ENCODE measurements at places on chromosomes 16 and 17.

- DNase-seq = no peak
Measured at GRCh38 chr17:42098730-42099399, 592 bp upstream of the ZNF385C start.

- no peak for DNase-seq
Measured at GRCh38 chr17:62727916-62728672, 80.0 kb downstream of the MARCHF10 start.

DNA sequence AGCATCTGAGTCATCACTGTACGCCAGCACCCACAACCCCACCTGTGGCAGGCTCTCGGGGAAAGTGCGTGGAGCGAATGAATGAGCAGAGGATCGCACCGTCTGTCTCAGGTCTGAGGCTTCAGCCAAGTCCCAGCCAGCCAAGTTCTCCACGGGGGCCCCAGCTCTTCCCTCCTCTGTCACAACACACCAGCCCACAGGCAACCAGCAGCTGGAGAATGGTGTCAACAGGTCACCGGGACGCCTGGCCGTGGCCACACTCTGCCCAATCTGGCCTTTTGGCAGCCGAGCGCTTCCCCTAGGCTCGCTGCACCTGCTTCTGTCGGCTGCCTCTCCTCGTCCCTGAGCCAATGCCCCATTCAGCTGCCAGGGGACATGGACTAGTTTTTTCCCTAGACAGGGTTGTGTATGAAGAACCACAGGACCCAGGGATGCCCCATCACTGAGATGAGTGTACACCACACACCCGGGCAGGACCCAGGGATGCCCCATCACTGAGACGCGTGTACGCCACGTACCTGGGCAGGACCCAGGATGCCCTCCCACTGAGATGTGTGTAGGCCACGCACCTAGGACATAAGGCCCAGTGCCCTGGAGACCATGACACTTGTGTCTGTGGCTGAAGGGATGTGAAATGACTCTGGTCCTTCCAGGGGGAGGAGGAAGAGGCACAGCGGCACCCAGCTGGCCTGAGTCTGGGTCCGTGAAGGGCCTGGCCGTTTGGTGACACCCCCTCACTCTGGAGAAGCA is 52.8 kb downstream of the ABR start:
- DNase-seq = no peak

DNA sequence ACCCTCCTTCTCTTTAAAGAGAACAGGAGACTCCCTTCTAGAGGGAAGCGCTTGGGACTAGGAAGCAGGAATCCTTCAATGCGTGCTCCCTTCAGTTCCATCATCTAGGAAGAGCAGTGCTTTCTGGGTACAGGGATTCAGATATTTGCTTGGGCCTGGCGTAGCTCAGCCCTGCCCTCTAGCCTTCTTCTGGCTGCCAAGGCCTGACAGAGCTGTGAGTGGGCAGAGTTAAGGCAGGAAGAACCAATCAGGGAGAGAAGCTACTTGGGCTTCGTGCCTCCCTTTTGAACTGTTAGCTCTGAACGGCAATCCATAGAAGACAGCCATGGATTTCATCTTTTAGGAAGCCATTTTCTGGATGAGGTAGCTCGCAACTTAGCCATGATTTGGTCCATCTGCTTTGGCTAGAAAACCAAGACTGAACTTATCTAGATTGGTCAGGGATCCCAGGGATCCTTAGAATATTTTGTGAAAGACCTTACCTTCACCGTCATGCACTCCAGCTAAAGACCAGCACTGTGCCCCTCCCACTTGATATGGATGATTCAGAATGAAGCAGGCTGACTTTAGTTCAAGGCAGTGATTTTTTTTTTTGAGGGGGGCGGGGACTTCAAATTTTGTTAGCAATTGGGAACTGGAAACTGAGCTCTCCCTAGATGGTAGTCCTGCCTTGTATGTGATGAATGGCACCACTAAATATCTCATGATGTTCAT is 2.5 kb upstream of the CORO6 start:
- DNase-seq = no peak

DNA sequence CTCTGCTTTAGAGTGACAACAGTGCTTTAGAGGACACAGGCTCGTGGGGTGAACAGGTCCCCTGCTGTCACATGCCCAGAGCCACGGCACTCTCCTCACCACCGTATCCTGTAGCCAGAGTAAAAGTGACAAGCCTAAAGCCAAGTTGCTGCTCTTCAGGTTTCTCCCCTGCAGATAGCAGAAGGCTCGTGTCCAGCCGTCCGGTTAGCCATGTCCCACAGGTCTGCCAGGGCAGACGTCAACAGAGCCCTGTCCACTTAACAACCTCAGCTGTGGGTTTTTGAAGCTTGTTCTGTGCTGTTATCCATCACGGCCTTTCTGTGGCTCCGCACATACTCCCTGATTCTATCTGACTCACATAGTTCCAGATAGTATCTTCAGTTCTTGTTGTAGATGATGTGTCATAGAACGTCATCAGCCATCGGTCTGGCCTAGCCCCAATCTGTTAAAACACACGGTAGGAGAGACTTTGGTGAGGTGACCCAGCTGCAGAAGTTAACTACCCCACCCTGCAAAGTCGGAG is 100.7 kb downstream of the SOCS1 start:
- DNase-seq = no peak

DNA sequence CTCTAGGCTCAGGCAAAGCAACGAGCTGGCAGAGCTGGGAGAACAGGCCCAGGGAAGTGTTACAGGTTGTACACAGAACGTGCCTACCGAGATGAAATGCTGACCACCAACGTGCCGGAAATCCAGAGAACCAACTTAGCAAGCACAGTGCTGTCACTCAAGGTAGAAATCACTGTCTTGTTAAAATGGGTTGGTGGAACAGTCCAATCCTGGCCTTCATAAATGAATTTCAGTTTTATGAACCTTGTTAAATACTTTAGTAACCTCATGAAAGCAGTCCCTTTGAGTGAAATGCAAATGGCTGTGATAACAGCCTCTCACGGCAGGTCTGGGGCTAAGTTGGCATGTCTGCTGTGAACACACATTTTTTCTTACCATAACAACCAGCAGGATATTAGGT is 29.0 kb downstream of the ETV4 start:
- no peak for DNase-seq

- no peak for DNase-seq
Measured at GRCh38 chr17:17146786-17147406, 59.2 kb downstream of the PLD6 start.

GRCh38 chr16:48511071-48511540 is 98.9 kb downstream of the N4BP1 start:
- no peak for DNase-seq

GRCh38 chr17:14499976-14500375 is 199.1 kb downstream of the HS3ST3B1 start:
- DNase-seq = no peak

DNA sequence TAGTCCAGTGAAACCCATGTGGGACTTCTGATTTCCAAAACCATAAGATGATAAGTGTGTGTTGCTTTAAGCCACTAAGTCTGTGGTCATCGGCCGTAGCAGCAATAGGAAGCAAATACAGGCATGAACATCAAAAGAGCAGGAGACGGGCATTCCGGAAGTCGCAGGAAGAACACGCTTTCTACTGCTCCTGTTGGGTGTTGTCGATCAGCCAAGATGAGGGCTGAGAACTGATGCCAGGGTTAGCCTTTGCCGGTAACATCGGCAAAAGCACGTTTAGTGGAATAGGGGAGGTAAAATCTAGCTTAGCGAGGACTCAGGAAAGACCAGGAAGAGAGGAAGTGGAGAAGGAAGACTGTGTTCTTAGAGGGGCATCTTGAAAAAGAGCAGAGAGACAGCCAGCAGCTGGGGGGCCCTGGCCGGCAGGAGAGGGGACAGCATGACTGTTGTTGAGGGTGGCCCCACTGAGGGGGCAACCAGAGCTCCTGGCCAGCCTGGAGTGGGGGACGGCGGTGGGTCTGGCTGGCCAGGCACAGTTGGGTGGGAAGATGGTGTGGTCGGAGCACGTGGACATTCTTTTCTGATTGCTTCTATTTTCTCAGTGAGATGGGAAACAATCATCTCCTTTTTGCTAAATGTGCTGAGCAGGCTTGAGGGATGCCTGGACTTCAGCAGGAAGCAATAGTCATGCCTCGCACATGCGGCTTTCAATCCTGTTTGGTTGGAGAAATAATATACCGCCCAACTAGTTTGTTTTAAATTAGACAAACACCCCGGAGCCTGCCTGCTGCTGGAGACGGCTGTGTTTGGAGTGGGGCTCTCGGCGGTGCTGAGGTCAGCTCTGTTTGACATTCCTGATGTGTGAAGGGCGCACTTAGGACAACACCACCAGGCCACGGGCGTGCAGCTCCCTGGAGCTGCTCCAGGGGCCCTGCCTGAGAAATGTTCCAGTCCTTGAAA is 109.9 kb downstream of the METRNL start:
- DNase-seq = no peak

DNA sequence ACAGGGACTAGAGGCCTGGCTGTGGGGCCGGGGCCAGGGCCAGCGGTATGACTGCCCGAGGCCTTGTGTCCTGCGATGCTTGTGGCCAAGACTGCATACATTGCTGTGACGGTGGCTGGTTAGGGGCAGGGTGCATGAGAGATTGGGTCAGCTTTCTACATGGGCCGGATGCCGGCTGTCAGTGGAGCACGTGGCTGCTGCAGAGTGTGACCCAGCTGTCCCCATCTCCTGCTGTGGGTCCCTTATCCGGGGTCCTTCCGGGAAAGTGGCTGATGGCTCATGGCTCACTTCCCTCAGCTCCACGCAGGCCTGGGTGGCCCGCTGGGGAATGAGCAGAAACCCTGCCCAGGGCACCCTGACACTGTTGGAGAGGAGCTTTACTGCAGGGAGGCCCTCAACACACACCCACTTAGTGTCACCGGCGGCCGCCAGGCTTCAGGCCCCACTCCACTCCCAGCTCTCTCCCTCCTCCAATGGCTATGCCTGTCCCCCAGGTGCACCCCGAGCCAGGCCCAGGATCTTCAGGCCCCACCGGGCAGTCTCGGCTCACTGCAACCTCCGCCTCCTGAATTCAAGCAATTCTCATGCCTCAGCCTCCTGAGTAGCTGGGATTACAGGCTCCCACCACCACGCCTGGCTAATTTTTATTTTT is 808 bp upstream of the RGS11 start:
- DNase-seq = no peak

DNA sequence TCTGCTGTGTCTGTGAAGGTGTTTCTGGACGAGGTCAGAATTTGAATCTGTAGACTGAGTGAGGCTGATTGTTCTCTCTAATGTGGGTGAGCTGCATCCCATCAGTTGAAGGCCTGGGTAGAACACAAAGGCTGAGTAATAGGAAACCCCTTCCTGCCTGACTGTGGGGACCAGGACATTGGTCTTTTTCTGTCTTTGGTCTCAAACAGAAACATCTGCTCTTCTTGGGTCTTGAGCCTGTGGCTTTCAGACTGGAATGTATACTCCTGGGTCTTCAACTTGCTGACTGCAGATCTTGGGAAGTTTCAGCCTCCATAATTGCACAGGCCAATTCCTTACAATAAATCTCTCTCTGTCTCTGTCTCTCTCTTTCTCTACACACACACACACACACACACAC is 19.6 kb upstream of the LRRC75A start:
- DNase-seq = no peak

DNA sequence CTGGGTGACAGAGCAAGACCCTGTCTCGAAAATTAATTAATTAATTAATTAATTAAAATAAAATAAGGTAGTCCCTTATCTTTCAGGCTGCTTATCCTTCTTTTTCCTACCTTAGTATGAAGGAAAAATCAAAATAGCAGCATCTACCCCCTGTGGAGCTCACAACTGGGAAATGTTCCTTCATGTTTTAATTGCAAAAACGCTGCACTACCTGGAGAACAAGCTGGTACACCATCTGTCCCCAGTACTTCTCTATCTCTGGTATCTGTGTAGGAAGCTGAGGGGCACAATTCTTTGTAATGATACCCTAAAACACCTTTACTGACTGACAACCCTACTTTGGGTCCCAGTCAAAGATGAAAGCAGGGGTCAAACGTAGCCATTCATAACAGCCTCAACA is 55.1 kb upstream of the MNT start:
- no peak for DNase-seq

- DNase-seq = no peak
Measured at GRCh38 chr16:49545741-49546448, 172.3 kb downstream of the C16orf78 start.

DNA sequence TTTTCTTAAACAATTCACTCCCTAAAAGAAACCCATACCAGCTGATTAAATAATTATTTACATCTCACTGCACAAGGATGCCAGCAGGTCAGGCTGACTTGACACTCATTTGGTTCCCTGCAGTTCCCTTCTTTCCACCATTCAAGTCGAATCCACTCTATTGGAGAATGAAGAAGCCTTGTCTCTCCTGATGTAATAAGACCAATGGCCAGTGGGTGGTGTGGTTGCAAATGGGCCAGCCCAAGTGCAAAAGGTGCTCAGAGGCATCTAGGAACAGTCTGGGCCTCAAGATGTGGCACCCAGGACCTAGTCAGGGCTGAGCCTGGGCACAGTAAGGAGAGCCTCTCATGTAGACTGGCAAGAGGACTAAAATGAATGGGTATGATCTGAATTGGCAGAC is 9.3 kb downstream of the C16orf78 start:
- no peak for DNase-seq

GRCh38 chr16:1914084-1914608 is 4.1 kb downstream of the HS3ST6 start:
- DNase-seq = no peak

DNA sequence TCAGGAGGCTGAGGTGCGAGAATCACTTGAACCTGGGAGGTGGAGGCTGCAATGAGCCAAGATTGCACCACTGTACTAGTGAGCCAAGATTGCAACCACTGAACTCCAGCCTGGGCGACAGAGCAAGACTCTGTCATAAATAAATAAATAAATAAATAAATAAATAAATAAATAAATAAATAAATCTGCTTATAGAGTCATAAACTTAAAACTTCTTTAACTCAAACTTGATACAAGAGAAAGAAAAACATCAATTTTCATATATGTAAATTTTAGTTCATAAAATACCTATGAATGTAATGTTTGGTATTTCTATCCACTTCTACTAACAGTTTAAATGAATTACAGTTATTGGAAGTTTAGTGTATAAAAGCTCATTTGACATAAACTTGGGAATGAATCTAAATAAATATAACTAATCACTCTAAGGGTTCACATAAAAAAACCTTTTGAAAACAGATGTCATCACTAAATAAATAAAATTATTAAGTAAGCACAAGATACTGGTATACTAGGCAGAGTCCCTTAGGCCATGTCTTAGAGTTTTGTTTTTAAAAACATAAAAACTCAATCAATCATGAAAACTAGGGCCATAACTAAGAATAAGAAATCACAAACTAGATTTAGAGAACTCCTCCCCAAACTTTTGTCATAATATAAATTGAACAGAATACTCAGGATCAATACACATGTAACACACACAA is 54.1 kb downstream of the SMURF2 start:
- no peak for DNase-seq
